ENCODE measurements at places on chromosomes 5 and 9.

- DNase-seq = no peak
These were observed 39.7 kb downstream of the FABP6 start for GRCh38 chr5:160269017-160269416.

- DNase-seq = no peak
These were observed 116.0 kb downstream of the UNC13B start for GRCh38 chr9:35277628-35278359.

DNA sequence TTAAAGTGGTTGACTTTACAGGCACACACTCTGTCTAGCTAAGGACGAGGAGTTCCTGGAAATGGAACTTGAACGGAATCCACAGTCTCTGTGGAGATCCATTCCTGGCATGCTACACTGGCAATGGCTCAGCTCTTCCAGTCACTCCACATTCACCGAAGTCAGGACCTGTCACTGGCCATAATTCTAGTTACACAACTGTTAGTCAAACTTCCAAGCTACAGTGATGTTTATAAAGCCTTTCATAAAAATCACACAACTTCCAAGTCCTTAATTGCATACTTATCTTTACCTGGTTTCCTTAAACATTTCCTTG lies 15.7 kb downstream of the CDC14B start:
- no peak for DNase-seq

- DNase-seq = no peak
These were observed 70.1 kb downstream of the RGS3 start for GRCh38 chr9:113533335-113534225.

- DNase-seq = no peak
These were observed 548.6 kb upstream of the TLE4 start for GRCh38 chr9:79023134-79023580.

DNA sequence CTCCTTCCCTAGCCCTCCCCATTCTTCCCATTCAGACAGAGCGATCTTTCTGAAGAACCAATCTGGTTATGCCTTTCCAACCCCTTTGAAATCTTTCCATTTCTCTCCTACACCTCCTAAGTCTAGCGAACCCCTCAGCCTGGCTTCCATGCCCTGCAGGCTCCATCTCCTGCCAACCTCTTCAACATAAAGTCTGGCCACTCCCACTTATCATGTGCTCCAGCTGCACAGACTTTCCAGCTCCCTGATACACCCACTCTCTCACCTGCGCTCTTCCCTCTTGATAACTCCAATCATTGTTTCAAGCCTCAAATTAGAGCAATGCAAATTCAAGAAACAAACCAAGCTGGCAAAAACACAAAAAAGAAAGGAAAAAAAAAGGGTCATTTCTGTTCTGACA lies 3.8 kb upstream of the ORM1 start:
- no peak for DNase-seq

DNA sequence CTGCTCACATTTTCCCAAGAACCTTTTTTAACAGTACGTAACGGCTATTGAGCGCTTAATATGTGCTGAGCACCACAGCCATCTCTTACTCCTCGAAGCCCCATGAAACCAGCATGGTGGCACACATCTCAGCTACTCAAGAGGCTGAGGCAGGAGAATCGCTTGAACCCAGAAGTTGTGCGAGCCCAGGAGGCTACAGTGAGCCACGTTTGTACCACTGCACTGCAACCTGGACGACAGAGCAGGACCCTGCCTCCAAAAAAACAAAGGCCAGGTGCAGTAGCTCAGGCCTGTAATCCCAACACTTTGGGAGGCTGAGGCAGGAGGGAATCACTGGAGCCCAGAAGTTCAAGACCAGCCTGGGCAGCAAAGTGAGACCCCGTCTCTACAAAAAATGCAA lies 28.2 kb downstream of the AQP7 start:
- DNase-seq = no peak

GRCh38 chr5:88886252-88886651 lies 3.3 kb upstream of the MEF2C start:
- no peak for DNase-seq

- no peak for DNase-seq
These were observed 1436.0 kb upstream of the NUDT12 start for GRCh38 chr5:104998572-104998971.

GRCh38 chr5:55603922-55604321 lies 69.2 kb upstream of the PLPP1 start:
- no peak for DNase-seq

GRCh38 chr5:76229900-76230299 lies 146.7 kb downstream of the SV2C start:
- DNase-seq = no peak

DNA sequence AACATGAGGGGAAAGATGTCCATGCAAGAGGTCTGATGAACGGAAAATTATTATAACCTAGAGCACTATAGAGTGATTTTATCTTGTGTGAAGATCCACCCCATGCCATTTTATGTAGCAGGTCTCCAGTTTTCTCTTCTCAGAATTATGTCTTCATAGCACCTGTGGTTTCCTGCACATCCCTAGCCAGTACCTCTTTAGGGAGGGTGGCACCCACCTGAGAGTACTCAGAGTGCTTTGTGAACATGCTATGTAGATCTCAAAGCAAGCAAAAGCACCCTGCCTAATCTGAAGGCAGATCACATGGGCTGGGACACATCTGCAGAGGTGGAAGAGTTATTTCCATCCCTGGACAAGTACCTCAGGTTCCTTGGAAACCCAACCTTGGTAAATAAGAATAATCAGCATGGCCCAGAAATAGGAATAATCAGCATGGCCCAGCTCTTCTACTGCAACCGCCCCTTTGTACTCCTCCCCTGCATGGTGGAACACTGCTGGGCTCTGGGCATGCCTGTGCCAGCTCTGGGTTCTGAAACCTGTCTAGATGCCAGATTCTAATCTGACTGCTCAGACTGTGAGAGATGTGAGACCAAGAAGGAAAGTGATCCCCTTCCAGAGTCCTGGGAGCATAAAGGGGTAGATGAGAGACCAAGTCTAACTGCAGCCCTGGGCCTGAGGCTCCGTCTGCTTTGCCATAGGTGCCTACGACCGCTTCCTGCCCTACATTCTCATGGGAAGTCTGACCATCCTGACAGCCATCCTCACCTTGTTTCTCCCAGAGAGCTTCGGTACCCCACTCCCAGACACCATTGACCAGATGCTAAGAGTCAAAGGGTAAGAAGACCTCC lies 23.7 kb downstream of the SLC22A5 start:
- no peak for DNase-seq

- no peak for DNase-seq
These were observed 76.7 kb downstream of the GRAMD2B start for GRCh38 chr5:126499853-126500342.

GRCh38 chr9:105708405-105708804 lies 14.1 kb downstream of the TMEM38B start:
- DNase-seq = no peak

GRCh38 chr5:56698463-56699381 lies 116.6 kb upstream of the MAP3K1 start:
- DNase-seq = no peak

GRCh38 chr5:127008300-127008975 lies 21.9 kb downstream of the MARCHF3 start:
- DNase-seq = no peak

GRCh38 chr9:16105168-16106020 lies 552.6 kb downstream of the CCDC171 start:
- no peak for DNase-seq

- no peak for DNase-seq
These were observed 9.3 kb downstream of the TOR1A start for GRCh38 chr9:129814432-129815223.

GRCh38 chr9:32867601-32868204 lies 84.4 kb downstream of the TMEM215 start:
- DNase-seq = no peak

- no peak for DNase-seq
These were observed 217.1 kb downstream of the PJA2 start for GRCh38 chr5:109192555-109193281.

- DNase-seq = no peak
These were observed 589.5 kb downstream of the GABRG2 start for GRCh38 chr5:162657076-162657475.

- no peak for DNase-seq
These were observed 157.5 kb upstream of the SHB start for GRCh38 chr9:38226491-38226951.

DNA sequence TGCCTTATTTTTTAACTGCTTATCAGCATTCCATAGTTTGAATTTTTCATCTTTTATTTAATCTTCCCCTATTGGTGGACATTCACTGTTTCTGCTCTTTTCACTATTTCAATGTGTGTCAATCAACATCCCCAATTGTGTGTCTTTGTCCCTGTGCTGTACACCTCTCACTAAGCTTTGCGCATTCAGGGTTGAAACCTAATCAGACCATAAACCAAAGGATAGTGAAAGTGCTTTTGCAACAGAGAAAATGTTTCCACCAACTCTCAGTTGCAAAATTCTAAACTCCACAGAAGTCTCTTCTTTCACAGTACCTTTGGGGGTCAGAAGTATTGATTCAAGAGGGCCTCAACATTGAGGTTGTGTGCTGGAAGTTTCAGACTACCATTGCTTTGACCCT lies 127.1 kb upstream of the SAP30L start:
- no peak for DNase-seq

DNA sequence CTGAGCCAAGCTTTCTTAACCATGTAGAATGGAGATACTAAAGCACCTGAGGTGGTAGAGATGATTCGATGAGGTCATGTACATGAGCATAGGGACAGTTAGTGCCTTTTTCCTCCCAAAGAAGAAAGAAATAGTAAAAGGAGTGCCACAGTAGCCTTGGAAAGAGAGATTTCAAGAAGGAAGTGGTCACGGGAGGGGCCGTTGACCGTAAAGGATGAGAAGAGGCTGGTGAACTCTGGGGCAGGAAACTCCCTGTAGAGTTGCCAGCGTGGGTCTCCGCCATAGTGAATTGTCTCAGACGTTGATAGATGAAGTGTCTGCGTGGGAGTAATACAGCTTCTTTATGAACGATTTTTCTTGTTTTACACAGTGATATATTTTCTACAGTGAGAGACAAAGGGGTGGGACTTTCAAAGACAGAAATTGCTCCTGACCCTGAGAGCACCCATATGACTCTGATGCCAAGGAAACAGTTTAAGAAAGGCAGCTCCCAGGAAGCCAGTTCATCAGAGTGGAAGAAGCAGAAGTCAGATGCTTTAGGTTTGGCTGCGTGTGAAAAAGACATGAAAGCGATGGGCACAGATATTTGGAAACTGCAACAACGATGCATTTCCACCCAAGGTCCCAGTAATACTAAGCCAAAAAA lies 41.3 kb downstream of the UGCG start:
- no peak for DNase-seq

- no peak for DNase-seq
These were observed 236.6 kb downstream of the PSAT1 start for GRCh38 chr9:78533500-78533899.

DNA sequence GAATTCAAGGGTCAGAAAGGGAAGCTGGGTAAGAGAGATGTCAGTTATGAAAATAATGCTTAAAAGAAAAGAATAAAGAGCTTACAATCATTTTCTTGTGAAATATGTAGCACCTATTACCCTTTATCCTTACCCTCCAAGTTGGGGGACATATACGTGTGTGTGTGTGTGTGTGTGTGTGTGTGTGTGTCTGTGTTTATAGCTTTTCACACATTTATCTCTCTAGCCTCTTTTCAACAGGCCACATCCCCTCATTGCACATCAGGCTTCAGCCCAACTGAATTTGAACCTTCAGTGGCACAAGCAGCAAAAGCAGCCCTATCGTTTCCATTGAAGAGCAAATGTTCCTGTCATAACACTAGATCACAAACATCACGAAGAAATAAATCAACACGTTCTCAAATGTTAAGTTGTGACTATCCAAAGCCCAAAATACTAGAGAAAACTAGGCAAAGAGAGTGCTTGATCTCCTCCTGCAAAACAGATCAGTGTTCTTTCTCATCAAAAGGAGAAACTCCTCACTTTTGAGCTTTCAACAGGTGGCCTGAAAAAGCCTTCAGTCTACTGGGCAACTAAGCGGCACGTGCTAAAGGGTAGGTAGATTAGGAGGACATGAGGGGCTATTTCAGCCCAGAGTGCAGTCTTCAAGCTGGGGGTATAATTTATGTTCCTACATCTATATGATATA lies 416.4 kb downstream of the EFNA5 start:
- no peak for DNase-seq

GRCh38 chr9:76707510-76707909 lies 56.7 kb upstream of the PCA3 start:
- no peak for DNase-seq

DNA sequence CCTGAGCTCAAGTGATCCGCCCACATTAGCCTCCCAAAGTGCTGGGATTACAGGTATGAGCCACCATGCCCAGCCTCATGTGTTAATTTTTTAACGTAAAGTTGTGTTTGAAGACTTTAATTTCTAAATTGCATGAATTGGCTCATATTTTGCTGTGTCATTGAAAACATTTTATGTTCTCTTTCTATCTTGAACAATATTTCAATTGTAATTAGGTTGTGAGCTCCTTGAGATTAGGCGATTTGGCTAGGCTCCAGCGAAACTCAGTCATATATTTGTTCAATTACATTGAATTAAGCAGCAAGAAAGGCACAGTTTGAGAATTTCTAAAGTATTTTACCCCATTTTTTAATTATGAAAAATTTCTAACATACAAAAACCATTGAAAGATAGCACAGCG lies 34.0 kb downstream of the GAPVD1 start:
- no peak for DNase-seq

- DNase-seq = no peak
These were observed 8.9 kb downstream of the OTP start for GRCh38 chr5:77629509-77630113.

GRCh38 chr9:124392871-124393460 lies 22.3 kb downstream of the PSMB7 start:
- no peak for DNase-seq

- no peak for DNase-seq
These were observed 207.4 kb downstream of the DAB2IP start for GRCh38 chr9:121858788-121859187.

DNA sequence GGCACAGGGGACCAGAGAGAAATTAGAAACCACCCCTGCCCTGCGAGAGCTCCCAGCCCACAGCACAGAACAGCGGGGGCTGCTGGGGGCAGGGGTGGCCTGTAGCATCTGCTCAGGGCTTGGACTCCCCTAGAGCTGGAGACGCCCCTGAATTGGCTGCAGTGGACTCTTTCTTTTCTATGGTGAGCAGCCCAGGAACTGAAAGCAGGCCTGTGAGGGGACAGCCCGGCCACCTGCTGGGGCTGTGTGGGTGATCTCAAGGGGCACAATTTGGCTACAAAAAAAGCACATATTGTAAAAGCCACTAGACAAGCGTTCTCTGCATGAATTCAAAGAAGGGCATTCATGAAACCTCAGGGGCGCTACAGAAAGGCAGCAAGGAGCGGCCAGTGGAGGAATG lies 57.5 kb upstream of the ICE1 start:
- DNase-seq = no peak

DNA sequence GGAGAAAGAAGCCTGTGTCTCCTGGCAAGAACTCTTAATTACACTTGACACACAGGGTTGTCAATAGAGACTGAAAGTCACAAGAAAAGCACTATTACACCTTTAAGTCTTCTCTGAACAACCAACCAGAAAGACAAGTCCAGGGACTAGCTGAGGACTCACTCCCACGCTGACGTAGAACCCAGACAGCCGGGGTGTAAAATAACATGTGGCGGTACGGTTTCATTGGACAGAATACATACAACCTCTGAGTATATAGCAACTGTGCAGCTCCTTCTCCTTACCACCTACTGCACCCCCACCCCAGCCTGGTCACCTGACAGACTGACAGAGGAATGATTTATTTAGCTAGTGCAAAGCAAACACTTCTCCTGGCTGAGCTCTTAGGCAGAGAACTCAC lies 103.4 kb upstream of the RASEF start:
- DNase-seq = no peak

GRCh38 chr9:30039712-30040111 lies 2344.7 kb upstream of the ACO1 start:
- DNase-seq = no peak

GRCh38 chr5:61268871-61269270 lies 63.2 kb upstream of the ZSWIM6 start:
- no peak for DNase-seq
